ENCODE measurements at places on chromosomes 1 and 21.

- no peak for DNase-seq
Measured at GRCh38 chr1:209786146-209786545, 1.8 kb upstream of the C1orf74 start.

- no peak for DNase-seq
Measured at GRCh38 chr1:17630986-17631385, 91.5 kb downstream of the ARHGEF10L start.

DNA sequence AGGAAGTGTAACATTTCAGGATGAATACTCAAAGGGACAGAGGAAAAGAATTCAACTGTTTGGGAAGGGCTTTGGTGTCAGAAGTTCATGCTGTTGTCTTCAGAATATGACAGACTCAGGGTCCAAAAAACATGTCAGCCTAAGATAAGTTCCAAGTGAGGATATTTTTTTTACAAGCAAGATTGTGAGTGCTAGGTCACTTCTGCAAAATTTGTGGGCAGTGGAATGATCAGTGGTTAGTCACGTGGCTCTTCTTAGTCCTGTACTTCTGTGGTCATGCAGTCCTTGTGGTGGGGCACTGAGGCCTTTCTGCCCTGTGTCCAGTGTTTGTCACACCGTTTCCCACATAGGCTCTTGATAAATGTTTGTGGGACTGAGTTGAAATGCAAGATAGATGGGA is 5.2 kb downstream of the RGL1 start:
- DNase-seq, result no peak

DNA sequence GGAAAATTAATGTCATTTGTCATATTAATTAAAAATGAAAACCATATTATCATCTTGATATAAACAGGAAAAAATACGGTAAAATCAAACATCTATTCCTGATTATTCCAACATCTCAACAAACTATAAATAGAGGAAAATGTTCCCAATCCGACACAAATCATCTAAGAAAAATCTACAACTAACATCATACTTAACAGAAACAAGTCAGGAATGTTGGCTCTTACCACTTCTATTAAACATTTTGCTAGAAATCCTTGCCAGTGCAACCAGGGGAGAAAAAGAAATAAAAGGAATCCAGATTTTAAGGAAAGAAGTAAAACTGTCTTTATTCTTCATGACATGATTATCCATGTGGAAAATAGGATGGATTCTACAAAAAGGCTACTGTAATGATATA is 77.0 kb upstream of the IRF2BP2 start:
- no peak for DNase-seq

GRCh38 chr1:201898992-201899391 is 10.3 kb downstream of the SHISA4 start:
- no peak for DNase-seq

DNA sequence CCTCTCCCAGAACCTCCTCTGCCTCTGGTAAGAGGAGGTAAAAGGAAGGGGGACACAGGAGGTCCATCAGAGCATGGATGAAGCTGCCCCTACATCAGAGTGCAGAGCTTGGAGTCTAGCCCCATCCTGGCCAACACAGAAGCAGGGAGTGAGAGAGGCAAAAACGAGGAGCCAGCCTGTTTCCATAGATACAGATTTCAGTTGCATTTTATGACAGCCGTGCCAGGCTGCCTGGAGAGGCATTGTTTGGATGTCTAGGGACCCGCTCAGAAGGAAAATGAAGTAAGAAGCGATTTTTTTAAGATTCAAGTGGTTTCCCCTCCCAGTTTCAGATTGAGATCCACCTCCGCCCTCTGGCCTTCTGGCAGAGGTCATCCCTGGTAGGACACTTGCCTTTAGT is 11.5 kb upstream of the GJA8 start:
- DNase-seq, result no peak

DNA sequence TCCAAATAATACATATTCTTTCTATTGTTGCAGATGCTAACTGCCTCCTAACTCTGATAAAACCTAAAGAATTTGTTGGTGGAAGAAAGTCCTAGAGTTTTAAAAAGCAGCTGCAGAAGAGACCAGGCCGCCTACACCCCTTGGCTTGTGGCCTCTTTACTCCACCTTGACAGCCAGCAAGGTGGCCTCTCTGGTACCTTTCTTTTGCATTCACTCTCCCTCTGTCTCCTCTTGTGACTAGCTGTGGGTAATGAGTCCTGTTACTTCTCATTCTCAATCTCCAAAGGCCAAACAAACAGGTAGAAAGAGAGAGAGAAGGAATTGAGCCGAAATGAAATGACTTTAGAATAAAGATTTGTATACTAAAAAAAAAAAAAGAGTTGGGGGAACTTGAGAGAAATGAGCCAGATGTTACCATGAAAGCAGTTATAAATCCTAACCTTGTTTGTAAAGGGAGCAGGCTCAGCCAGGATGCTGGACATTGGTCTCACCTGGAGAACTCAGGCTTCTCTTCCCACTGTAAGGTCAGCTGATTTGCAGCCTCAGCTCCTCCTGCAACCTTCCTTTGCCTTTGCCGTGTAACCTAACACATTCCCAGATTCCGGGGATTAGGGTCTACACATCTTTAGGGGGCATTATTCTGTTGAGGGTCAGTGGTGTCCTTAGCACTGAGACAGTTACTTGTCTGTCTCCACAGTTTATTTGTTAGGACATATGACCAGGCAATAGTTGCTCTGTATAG is 164.1 kb upstream of the IRF2BP2 start:
- peak; percentile 17 for DNase-seq

GRCh38 chr1:226738421-226738994 is 574 bp downstream of the ITPKB start:
- DNase-seq, result peak; percentile 81

DNA sequence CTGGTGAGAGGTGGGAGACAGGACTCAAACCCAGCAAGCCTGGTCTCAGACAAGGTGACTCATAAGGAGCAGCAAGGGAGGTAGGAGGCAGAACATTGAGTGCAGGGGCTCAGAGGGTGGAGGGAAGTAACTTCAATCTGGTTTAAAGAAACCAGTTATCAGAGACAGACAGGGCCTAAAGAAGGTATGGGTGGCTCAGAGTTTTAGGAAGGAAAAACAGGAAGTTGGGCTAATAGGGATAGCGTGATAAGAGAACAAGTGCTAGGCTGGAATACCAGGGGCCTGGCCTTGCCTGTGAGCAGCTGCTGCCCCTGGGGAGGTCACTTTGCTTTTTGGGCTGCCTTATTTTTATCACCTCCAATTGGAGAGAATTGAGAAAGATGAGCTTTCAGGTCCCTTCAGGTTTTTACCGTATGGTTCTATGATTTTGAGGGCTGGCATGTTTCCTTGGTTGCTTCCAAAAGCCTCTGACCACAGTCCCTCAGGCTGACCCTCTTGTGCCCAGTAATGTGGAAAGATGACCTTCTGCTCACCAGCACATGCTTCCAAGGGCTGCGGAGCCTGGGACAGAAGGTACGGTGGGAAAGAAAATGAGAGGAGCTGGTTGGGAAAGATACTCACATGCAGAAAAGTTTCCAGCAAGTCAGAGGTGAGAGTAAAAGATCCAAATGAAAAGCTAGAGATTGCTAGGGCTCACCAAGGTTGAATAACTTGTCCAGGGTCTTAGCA is 77.0 kb downstream of the DDR2 start:
- DNase-seq, result no peak
